ENCODE measurements at places on chromosomes 4 and X.
A peak's percentile ranks its signal among the peaks of the same experiment; 100 is the strongest.

GRCh38 chr4:153595894-153596601, 88.0 kb upstream of the TLR2 start:
- DNase-seq = no peak

DNA sequence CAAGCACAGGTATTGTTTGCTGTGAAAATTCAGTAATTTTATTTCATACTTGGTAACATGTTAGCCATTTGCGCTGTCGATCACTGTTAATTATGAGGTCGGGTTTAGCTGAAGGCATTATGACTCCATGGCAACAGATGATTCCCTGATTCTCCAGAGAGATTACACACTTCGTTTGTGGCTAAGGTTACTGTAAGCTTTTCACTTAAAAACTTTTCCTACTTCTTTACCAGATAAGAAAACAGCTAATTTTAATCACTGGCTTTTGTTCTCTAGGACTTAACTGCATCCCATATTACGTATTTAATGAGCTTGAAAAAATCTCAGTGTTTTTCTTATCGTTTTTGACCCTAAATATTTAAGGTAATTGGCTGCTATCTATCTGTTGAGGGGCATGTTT, 2.1 kb downstream of the GSTCD start:
- DNase-seq = peak; percentile 17

DNA sequence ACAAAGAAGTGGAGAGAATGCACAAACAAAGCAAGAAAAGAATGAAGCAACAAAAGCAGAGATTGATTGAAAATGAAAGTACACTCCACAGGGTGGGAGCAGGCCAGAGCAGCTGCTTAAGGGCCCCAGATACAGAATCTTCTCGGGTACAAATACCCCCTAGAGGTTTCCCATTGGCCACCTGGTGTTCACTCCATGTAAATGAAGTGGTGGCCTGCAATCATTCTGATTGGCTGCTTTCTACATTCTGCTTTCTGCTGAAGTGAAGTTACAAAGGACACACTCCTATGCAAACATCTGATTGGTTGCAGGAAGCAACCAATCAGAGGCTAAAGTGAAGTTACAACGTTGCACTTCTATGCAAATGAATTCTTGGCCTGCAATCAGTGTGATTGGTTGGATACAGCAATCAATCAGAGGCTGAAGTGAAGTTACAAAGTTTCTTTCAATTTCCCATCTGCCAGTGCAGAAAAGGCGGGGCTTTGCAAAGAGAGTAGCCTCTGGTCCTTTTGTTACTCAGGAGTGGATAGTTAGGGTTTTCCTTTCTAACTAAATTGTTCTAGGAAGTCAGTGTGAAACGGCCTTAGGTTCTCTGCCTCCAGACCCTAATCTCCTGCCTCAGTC, 19.0 kb upstream of the GPC4 start:
- DNase-seq = no peak

DNA sequence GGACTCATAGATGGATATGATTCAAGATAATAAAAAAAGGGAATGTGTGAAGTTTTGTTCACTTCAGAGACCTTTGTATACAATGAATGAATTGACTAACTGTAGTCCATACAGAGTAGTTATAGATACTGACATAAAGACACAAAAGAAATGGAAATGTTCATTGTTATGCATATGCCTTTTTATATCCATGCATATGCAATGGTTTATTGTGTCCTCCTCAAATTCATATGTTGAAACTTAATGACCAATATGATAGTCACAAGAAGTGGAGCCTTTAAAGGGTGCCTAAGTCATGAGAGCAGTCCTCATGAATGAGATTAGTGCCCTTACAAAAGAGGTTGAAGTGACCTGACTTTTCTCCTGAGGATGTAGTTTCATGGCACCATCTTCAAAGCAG, 467.5 kb upstream of the NDST4 start:
- no peak for DNase-seq

GRCh38 chr4:74038425-74039314, at the start of gene CXCL3:
CXCL3 (minus strand) TSS chr4:74038689; CDS start chr4:74038611, 78 bp downstream.
- peak; percentile 78 for DNase-seq

DNA sequence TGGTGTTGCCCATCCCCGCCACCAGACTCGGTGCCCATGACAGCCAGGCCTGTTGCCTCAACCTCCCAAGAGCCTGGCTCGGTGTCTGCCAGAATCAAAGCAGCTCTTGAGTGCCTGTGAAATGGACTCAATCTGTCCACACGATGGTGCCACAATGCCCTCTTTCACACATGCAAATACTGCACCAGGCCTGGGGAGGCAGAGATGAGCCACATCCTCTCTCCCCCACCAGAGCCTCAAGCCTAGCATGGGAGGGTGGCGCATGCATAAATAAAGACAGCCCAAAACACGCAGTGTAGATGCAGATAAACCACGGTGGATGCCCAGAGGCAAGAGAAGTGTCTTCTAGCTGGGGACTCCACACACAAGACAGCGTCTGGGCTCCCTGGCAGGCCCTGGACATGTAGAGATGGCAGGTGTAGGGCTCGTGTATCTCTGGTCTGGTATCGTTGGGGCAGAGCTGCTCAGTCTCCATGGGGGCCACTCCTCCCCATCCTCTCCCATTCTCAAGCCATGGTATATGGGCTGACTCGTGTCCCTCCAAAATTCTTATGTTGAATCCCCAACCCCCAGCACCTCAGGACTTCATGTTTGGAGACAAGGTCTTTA, 65.6 kb downstream of the JAKMIP1 start:
- no peak for DNase-seq

GRCh38 chr4:26827798-26828197, 32.8 kb upstream of the STIM2 start:
- no peak for DNase-seq

DNA sequence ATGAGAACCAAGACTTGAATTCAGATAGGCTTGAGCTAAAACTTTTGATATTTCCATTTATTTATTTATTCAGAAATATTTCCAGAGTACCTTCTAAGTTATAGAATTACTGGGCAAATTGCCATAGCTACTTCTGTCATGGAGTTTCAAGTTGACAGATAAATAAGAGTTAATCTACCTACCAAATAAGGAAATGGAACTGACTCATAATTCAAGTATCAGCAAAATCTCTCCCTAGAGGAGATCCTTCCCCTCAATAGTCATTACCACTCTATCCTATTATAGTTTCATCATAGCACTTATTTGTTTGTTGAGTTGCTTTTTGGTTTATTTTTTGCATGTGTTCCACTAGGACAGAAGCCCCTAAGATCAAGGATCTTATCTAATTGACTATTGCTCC, 48.8 kb upstream of the CCSER1 start:
- no peak for DNase-seq

GRCh38 chrX:101411984-101412383, 4.0 kb downstream of the HNRNPH2 start:
- no peak for DNase-seq

GRCh38 chrX:8201896-8202331, 30.8 kb upstream of the VCX2 start:
- DNase-seq = no peak

GRCh38 chr4:137707626-137708025, 175.3 kb upstream of the PCDH18 start:
- peak; percentile 34 for DNase-seq

DNA sequence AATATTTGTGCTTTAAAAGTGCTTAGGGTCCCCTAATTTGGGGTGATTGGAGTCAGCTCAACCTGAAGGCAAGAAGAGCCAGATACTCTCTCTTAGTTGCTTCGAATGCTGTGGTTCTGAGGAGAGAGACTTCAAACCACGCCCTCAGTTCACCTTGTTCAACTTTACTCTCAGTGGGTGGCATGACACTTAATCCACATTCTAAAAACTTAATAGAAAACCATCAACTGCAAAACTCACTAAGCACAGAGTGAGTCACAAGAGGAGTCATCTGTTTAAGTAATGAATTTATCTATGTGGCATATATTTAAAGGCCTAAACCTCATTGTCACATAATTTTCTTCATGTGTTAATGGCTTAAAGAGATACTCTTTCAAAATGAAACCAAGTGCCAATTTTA, 99.5 kb upstream of the SLC4A4 start:
- DNase-seq = no peak

- no peak for DNase-seq
These were observed at the start of gene ARHGAP4 for GRCh38 chrX:153925739-153926551. ARHGAP4 (minus strand) TSS chrX:153926264; CDS start chrX:153926202, 62 bp downstream.

- no peak for DNase-seq
These were observed 111.7 kb upstream of the RPS6KA3 start for GRCh38 chrX:20378233-20378920.

GRCh38 chr4:144808034-144808433, 162.1 kb downstream of the HHIP start:
- no peak for DNase-seq

DNA sequence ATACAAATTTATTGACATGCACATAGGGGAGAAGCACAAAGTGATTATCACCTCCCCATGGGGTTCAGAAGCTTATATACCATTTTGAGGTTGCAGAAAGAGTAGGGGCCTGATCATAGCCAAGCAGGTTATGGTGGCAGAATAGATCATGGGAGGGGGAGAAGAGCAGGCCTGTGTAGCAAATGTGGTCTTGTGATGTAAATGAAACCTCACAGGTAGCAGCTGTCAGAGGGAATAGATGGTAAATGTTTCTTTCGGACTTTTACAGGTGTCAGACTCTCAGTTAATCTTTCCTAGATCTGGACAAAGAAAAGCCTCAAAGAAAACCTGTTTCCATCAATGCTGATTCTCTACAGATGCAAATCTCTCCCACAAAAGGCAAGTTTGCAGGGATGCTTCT, 84.4 kb downstream of the CFAP299 start:
- no peak for DNase-seq

DNA sequence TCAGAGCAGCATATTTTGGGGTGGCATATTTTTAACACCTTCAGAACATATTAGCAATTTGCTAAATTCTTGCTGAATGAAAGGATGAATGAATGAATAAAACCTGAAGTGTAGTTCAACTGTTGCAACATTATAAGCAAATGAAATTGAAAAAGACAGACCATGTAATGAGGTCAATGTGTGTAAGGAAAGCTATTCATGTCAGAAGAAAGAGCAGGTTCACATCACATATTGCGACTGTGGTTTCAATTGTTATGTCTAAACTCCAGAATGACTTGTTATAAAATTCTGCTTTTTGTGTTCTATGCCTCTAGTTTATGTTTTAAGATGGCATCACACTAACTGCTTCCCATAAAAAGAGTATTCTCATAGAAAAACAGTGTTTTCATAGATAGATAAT, 32.9 kb upstream of the DSPP start:
- peak; percentile 17 for DNase-seq

- no peak for DNase-seq
These were observed 48.9 kb downstream of the SPATA18 start for GRCh38 chr4:52099860-52100461.

GRCh38 chrX:51893931-51894696, 691 bp downstream of the MAGED1 start:
- DNase-seq = peak; percentile 10

Measured in fibroblast of gingiva (primary cell).